ENCODE measurements at places on chromosomes 7 and 10.

GRCh38 chr10:95245425-95246055 lies 45.3 kb downstream of the PDLIM1 start:
- no peak for DNase-seq

GRCh38 chr7:94655126-94655847 lies 646 bp downstream of the SGCE start:
- peak; percentile 38 for DNase-seq

DNA sequence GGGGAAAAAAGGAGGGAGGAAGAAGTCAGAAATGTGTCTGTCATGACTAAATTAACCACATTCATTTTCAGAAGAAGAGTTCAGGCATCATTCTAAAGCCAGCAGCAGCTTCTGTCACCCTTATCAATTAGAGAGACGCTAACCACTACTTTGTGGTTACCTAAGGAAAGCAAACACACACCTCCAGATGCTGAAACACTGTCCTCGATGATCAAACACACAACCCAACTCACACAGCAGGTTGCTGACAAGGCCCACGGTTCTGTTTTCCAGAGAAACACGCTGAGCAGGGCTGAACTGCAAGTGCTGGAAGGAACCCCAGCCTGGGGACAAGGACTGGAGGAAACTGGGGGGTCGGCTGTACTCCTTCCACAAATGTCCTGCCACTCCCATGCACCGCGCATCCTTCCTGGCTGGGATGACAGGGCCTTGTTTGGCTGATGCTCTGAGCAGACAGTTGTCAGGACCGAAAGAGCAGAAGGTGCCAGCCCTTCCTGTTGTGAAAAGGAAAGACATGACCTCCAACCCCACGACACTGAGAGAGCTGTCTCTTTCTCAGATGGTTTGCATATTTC lies 36.6 kb downstream of the PRKCQ start:
- DNase-seq, result no peak

- no peak for DNase-seq
Measured at GRCh38 chr7:55486192-55486590, 86.1 kb downstream of the VOPP1 start.

DNA sequence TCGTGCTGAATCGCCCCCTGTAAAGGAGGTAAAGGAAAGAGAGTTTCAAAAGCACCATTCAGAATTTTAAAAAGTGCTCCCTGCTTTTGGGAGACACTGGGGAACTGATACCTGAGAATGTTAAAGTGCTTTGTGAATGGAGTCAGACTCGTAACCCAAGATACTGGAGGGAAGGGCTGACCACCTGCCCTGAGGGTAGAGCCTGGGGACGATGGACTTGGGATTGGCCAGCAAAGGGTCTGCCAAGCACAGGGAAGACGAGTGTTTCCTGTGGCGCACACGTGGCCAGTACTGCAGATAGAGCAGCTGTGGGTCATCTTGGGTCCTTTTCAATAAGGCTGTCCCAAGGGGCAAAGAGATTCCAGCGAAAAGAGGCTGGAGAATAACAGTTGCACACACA lies 1284.1 kb upstream of the AUTS2 start:
- DNase-seq, result no peak

- peak; percentile 14 for DNase-seq
Measured at GRCh38 chr7:27872356-27873275, 132.7 kb downstream of the TAX1BP1 start.

DNA sequence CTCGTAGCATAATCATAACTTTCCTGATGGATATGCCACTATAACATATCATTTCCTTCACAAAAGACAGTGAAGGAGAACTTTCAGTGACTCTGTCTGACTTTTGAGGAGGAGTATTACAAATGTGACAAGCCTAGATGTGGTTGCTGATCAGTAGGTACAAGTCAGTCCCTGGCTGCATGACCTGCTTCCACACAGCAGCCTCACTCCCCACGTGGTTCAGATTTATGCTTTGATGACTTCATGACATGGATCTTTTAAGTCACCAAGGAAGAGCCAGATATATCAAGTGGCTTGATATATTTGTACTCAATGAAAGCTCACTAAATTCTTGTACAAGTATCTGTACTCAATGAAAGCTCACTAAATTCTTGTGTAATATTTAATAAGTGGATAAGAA lies 50.9 kb upstream of the MKLN1 start:
- DNase-seq, result no peak

- no peak for DNase-seq
Measured at GRCh38 chr7:1914321-1914720, 244.2 kb downstream of the ELFN1 start.

DNA sequence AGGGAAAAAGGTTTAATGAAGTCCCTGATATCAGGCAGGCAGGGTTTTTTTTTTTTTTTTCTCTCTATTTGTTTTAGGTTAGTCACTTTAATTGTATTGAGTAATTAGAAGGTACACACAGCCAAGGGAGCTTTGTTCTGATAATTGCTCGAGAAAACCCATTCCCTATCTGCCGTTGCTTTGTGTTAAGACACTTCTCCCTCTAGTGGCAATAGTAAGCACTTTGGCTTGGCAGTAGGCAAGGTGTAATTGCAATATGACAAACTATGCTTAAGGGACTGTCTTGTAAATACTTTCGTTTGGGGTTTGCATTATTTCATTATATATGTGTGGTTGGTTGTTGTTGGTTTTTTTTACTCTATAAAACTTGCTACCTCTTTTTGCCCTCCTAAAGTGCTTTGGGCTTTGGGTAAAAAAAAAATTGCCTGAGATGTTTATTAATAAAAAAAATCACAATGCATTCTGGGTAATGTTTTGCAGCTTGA lies 113.4 kb downstream of the BTRC start:
- DNase-seq, result peak; percentile 79

- DNase-seq, result no peak
Measured at GRCh38 chr7:159086301-159086925, 58.3 kb downstream of the VIPR2 start.

DNA sequence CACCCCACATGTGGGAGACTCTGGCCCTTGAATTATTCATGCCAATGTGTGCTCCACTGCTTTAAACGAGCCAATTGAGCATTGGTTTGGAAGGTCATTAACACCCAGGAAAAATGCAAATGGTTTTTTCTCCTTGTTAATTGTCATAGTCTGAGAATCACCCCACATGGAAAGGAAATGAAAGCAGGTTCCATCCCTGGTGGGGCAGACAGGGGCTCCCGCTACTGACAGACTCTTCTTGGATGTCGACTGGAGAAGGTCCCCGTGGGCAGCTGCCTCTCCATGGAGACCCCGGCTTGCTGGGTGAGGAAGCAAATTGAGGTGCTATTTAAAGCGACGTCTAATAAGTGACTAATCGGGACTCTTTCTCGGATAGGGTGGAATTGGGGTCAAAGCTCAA lies 32.0 kb upstream of the EN2 start:
- DNase-seq, result no peak

- DNase-seq, result no peak
Measured at GRCh38 chr7:47290466-47290865, 291.4 kb downstream of the TNS3 start.

All from hepatocyte (in vitro differentiated cells).